ENCODE measurements at places on chromosomes 6 and 20.

DNA sequence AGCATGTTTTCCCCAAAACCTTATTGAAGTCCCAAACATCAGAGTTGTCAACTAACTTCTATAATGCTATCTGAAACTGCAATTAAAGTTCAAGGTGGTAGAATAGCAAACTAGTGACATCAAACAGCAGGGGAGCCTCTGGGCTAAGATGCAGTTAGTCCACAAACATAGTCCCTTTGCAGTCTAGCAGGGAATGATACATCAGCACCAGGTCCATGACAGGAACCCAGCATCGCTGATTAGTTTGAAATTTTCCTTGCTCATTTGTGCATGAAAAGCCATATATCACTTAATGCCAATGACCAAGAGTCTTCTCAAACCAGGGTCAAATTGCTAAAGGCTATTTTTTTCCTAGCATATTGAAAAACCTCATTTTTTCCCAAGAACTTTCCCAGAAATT lies 145.3 kb downstream of the HIVEP2 start:
- no peak for DNase-seq

GRCh38 chr20:63507083-63507743 lies 8.3 kb upstream of the EEF1A2 start:
- DNase-seq, result no peak

DNA sequence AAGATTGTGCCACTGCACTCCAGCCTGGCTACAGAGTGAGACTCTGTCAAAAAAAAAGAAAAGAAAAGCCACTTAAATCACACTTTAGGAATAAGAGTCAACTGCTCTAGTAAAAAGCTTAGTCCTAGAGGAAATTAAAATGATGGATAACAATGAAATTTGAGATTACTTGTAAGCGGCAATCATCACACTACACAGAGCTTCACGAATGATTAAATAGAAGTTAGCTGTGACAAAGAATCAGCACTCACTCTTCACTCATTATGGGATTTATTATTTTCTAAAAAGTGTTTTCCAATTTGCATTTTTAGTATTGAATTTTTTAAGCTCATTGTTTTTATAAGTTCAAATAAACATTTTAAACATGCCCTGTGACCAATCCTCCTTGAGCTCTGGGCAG lies 718.0 kb downstream of the UTRN start:
- DNase-seq, result no peak

DNA sequence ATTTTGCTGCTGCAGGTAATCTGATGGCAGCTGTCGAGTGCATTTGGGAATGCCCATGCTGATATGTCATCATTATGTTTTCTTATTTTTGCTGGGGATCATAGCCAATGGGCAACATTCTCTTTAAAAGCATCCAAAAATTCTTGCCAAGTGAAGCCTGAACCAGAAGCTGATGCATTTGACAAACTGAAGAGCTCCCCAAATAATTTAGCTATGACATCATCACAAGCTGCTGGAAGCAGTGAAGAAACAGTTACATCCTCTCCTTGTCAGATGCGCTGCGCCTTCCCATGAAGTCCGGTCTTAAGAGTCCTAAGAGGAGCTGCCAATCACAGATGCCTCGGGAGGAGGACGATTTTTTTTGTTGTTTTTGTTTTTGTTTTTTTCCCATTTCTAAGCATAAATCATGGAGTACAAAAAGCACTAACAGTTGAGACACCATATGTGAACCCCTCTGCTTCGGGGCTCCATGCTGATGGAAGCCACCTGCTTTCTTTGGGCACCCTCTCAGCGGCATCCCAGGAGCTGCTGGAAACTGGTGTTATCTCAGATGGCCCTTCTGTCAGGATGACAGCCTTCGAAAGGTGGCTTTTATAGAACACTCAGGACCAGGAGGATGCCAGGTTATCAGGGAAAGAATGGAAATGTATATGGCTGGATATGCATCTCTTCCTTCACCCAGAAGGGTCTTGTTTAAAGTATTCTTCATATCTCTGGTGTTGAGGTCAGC lies 56.1 kb upstream of the FOXQ1 start:
- no peak for DNase-seq

All from hematopoietic multipotent progenitor cell treated with erythropoietin and hydrocortisone succinate and interleukin-3 and kit ligand, for 17 days (in vitro differentiated cells).